ENCODE measurements at places on chromosomes 6 and 20.

DNA sequence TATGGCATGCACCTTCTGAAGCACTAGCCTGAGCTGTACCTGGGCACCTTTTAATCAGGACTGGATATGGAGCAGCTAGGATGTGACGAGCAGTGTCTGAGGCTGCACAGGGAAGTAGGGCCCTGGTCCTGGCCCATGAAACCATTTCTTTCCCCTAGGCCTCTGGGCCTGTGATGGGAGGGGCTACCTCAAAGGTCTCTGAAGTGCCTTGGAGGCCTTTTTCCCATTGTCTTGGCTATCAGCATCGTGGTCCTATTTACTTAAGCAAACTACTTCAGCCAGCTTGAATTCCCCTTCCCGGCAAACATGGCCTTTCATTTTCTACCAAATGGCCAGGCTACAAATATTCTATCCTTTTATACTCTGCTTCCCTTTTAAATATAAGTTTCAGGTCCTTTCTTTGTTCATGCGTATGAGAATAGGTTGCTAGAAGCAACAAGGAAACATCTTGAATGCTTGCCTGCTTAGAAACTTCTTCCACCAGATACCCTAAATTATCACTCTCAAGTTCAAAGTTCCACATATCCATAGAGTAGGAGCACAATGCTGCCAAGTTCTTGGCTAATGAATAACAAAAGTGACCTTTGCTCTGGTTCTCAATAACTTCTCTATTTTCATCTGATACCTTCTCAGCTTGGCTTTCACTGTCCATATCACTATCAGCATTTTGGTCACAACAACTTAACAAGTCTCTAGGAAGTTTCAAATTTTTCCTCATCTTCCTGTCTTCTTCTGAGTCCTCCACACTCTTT lies 673.1 kb downstream of the HTR1B start:
- DNase-seq: no peak

- no peak for DNase-seq
These were observed 85.0 kb upstream of the CEP85L start for GRCh38 chr6:118736440-118736839.

DNA sequence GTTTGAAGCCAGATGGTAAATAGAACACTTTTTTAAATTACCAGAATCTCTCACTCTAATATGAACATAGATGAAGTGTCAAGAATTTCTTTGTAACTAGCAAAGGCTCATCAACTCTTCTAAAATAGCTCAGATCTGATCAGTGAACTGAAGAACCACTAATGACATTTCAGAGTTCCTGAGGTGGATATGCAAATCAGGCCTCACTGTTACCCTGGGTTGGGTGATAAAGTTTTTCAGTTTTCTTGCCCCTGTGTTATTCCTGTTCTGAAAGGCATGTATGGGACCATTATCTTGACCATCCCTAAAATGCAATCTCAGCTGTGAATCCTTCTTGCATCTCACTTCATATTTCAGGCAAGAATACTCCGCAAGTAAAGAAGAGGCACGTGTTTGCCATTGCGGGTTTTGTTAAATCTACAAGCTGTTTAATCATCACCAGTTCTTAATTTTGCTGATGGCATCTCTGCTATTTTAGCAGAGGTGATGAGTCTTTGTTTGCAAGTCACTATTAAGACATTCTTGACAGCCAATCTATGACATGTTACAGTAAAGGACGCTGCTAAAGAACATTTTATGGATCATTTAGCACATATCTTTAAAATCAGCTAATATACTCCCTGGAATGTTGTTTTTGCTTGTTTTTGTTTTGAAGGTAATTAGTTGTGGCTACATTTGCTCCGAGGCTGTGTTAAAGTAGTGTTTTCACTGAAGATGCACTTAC lies 47.9 kb downstream of the KHDC1L start:
- DNase-seq: no peak

DNA sequence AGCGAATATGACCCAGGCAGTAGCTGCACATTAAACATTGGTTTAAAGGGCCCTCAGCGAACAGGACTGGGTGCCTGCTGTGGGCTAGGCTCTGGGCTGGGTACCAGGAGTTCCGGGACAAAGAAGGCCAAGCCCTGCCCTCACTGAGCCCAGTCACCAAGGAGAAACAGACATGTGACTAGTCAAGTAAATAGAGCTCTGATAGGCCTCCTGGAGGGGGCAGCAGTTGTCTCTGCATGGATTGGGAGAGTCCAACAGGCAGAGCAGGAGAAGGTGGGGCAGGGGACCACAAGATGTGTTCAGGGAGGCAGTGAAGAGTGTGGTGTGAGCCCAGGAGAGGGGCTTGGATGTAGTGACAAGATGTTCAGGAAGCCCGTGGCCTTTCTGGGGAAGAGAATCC lies 3.1 kb downstream of the HM13 start:
- no peak for DNase-seq

DNA sequence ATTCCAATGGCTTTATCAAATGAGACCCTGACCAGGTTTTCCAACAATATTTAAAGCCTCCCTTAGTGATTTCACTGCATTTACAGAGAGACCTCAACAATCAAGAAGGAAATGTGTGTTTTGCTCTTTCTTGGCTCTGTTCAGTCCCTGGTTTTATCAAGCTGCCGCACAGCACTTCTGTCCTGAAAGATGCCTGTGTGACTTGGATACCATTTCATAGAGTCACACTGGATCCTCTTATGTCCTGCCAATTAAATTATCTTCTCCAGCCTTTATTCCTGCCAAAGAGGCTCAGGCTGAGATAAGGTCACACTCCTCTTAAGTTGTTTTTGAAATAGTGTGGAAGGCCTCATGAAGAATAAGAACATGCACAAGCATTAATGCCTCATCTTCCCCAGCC lies 197.0 kb upstream of the RNF217 start:
- DNase-seq: no peak

- DNase-seq: no peak
These were observed 135.2 kb downstream of the ELOVL4 start for GRCh38 chr6:79812195-79812594.

- DNase-seq: no peak
These were observed 7.7 kb downstream of the TFAP2A start for GRCh38 chr6:10407018-10407673.

DNA sequence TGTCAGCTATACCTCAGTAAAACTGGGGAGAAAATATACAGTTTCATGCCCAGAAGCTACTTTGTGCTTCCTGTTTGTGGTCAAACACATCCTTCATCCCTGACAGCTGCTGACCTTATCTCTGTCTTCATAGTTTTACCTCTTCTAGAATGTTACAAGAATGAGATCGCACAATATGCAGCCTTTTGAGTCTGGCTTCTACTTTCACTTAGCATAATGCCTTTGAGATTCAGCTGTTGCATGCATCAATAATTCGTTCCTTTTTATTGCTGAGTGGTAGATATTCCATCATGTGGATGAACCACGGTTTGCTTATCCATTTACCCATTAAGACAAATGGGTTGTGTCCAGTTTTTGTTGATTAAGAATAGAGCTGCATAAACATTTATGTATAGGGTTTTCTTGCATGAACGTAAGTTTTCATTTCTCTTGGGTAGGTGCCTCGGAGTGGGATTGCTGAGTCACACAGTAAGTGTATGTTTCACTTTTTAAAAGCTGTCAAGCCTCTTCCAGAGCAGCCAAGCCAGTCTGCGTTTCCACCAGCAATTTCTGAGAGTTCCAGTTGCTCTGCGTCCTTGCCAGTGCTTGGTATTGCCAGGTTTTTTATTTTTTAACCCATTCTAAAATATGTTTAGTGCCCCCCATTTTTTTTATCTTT lies 86.6 kb upstream of the PAX1 start:
- no peak for DNase-seq

DNA sequence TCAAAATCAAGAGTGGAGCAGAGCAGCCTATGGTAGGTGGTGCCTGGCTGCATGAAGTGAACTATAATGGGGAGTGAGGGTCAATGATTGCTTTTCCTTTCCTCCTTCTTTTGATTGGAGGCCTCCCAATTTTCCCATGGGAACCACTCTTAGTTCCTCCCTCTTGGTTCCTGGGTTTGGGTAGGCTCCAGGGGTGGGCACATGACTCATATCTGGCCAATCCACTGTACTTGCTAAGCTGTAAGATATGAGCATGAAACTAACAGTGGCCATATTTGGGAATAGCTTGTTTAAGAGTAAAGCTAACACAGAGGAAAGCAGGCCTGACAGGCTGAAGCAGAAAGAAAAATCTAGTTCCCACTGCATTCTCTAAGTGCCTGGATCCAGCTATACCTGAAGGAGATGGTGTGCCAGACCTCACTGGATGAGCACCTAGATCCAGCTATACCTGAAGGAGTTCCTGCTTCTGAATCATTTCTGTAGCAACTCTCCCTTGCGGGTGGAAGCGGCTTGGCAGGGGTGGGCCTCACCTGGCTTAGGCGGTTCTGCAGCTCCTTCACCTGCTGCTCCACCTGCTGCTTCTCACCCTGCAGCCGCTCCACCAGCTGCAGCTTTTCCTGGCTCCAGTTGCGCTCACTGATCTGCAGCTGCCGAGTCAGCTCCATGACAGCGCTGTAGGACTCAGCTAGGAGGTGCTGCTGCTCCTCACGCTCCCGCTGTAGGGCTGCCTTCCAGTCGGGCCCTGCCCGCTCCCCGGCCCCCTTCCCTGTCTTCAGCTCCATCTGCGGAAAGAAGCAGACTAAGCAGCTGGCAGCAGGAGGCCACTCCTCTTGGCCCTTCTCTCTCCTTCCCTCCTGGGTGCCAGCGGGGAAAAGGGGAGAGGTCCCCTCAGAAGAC lies 29.0 kb upstream of the DSN1 start:
- no peak for DNase-seq

- DNase-seq: no peak
These were observed 51.9 kb downstream of the PYGB start for GRCh38 chr20:25299806-25300205.

- DNase-seq: no peak
These were observed 146.0 kb downstream of the LAMP5 start for GRCh38 chr20:9660236-9660868.

DNA sequence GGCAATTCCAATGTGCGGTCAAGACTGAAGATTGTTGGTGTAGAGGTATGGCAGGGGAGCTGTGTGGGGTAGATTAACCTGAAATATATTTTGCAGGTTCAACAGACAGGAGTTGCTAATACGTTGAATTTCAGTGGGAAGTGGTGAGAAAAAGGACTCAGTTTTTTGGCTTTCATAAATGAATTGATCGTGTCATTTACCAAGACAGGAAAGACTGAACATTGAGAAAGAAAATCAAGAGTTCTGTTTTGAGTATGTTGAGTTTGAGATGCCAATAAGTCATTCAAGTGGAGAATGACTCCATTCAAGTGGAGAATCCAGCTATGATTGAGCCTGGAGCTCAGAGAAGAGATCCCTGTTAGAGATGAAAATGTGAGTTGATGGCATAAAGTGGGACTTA lies 31.1 kb downstream of the NFYA start:
- no peak for DNase-seq

GRCh38 chr6:29656798-29657197 lies at the start of gene MOG:
Gene MOG, plus strand, starts transcription at chr6:29657092. Its CDS starts 118 bp downstream, at chr6:29657210.
- DNase-seq: no peak

DNA sequence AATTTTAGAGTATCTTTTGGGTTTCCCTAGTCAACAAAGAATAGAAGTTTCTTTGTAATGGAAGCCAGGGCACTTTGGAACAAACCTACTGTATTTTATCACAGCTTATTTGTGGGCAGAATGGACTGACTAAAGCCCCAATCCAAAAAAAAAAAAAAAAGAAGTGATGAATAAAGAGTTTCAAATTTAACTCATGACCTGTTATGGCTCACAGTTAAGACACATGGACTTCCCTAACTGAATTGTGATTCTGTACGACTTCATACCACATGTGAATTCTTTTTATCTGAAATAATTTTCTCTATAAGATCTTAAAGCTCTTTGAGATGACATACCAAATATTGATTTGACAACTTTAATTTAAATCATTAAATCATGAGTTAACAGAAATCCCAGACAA lies 77.2 kb downstream of the FILIP1 start:
- DNase-seq: no peak

DNA sequence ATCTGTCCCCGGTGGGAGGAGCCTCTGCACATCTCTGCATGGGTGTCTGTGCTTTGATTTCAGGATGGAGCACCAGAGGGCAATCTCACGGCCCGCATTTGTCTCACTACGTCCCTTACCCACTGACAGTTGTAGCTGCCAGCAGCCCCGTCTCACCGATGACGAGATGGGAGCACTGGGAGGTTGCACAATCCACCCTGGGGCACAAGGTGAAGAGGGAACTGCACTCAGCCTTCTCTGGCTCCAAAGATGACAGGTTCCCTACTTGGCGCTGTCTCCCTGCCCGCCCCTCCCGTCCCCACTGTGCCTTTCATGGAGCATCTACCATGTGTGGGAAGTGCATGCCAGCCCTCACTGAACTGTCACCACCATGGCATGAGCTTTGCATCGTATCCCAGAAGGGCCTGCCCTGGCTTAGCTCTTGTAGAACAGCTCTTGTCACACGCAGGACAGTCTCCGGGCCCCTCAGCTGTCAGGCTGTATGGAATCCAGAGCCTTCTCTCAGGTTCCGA lies 99.9 kb upstream of the PMEPA1 start:
- DNase-seq: no peak

- no peak for DNase-seq
These were observed 111.7 kb upstream of the PTPN1 start for GRCh38 chr20:50398471-50398820.

- no peak for DNase-seq
These were observed 13.2 kb upstream of the ATXN1 start for GRCh38 chr6:16774437-16774836.

DNA sequence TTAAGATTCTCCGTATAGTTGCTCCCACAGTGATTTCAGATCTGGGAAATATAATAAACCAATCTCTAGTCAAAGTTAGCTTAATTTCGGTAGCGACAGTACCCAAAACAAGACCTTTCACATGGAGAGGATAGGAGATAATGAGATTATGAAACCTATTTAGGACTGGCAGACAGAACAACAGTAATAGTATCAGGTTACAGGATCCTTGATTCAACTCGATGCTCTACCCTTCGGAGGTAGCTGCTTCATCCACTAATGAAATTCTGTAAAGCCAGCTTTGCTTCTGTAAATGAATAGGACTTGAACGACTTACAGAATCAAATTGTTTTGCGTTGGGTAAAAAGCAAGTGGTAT lies 534 bp upstream of the AKIRIN2 start:
- DNase-seq: peak; percentile 40

- no peak for DNase-seq
These were observed 165.8 kb downstream of the ZFAND3 start for GRCh38 chr6:37985355-37985754.

DNA sequence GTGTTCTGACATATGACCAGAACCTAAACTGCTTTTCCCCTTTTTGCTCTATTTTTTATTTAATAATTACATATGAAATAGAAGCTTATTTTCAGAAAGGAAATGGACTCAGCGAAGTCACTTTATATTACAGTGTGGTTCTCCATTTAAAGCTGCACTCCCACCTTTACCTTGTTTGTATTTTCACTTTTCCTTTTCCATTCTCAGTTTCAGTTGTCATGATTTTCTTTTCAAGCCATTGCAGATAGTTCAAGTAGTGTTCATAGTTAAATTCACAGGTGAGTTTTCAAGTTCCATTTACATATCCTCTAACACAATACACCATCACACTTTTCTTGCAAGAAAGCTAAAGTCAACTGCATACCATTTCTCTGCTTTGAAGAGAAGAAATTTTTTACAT lies 400.2 kb downstream of the HACE1 start:
- no peak for DNase-seq

DNA sequence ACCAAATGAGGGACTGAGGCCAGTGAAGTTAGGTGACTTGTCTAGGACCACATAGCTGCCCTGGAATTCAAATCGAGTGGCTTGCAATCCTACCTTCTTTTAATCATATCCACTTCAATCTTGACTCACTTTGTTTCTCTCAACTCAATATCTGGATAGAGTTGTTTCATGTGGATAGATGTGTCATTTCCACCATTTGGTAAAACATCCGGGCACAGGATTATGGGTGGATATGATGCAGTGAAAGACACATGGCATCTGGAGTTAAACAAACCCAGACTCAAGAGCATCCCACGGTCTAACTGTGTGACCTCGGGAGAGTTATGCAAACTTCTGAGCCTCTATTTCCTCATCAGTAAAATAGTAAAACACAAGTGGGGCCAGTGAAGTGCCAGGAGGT lies 103.6 kb upstream of the CNKSR3 start:
- no peak for DNase-seq
